ENCODE measurements at places on chromosomes 5 and 9.

- DNase-seq: no peak
Observed at GRCh38 chr5:31478901-31479300, 53.0 kb downstream of the DROSHA start.

GRCh38 chr5:41115281-41115680, 44.1 kb upstream of the MROH2B start:
- no peak for DNase-seq

GRCh38 chr5:140962190-140962589, 4.1 kb upstream of the PCDHAC2 start:
- no peak for DNase-seq

- DNase-seq: no peak
Observed at GRCh38 chr5:109450129-109450877, 40.5 kb upstream of the PJA2 start.

GRCh38 chr5:29085142-29085541, 2046.8 kb upstream of the CDH9 start:
- no peak for DNase-seq

- no peak for DNase-seq
Observed at GRCh38 chr5:28313953-28314352, 1275.6 kb upstream of the CDH9 start.

DNA sequence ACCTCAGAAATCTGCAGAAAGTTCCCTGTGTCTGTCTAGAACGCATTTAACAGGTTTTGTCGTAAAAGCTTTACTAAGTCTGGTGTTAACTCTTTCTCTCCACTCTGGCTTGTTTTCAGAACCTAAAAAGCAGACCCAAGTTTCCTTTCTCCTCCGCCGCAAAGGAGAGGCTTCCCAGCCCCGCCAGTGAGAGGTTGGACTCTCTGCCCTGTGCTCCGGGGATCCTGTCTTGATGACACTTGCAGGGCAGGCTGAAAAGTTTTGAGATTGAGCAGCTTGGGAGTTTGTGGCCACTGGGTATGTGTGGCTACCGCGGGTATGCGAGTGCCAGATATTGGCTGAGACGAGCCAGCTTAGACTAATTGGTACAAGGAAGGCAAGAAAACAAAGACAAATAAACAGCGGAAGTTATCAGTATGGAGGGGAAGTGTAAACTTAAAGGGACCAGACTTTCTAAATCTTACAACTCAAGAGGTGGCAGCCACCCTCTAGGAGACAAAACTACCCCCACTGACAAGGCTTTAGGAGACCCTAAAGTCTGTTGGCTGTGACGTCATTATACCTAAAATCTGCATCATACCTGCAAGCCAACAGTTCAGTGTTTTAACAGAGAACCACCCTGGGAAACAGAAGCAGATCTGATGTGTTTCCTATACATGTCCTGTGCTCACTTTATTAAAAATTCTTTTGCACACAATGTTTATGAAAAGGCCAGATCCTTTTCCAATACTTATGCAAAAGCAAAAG, 41.0 kb upstream of the PCDHB1 start:
- DNase-seq: no peak

DNA sequence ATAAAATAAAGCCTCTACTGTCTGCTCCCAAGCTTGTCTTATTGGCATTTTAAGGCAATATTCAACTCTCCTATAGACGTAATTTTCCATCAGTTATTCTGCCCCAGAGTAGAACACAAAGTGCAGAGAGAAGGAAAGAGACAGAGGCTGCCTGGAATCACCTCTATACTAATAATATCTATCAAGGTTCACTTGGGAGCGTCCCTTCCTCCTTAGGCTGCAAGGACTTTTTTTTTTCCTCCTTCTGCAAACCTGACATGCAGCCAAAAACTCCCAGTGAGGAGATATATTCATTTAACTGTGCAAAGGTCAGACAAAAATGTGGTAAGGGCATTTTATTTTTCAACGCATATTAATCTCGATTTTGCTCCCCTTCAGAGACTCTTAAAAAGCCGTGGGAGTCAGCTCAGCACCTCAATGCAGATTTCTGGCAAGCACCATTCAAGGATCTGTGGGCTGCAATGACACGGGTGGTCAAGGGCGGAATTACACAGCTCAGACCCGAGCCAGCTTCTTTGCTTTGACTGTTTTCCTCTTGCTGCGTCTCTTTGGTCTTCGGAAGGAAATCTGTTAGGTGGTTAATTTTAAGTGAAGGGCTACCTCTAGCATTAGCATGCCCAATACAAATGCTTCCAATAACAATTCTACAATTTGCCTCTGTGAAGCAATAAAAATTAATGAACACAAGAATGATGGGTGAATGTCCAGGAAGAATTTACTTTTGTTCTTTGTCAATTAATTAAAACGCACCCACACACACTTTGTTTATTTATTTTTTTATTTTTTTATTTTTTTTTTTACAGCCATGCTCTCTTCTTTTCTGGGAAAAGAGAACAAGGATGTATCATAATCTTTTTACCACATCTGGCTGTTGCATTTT, 587.7 kb upstream of the GRAMD2B start:
- DNase-seq: no peak

- DNase-seq: no peak
Observed at GRCh38 chr5:72478684-72479083, 28.5 kb downstream of the ZNF366 start.

DNA sequence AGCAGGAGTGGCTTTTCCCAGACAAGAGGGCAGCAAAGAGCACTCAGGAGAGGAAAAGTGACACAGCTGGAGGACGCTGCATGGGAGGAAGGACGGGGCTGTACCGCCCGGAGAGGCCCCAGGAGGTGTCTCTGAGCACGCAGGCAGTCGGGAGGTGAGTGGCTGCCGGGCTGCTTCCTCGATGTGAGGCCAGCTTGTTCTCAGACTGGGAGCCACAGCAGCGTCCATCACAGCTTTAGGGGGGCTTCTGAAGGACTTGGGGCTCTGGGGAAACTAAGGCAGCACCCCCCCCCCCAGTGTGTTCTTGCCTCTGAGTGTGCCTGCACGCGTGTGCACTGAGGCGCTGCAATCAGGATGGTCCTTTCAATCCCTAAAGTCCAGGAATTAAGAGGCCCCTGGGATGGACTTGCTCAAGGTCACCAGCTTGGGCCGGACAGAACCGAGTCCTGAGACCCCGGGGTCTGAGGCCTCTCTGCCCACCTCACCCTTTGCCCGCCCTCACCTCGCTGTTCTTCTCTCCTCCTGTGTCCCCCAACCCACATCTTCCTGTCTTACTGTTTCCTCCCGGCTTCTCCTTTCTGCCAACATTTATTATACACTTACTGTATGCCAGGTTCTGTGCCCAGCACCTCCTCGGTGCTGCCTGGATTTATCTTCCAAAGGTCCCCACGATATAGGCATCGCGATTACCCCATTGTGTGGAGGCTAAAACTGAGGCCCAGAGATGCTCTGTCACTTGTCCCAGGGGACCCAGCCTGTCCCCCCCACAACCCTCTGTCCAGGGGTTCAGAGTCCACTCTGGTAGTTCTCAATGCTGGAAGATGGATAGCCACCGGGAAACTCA, 32.9 kb downstream of the FAM163B start:
- no peak for DNase-seq

GRCh38 chr9:20290257-20290656, 332.0 kb downstream of the MLLT3 start:
- no peak for DNase-seq

DNA sequence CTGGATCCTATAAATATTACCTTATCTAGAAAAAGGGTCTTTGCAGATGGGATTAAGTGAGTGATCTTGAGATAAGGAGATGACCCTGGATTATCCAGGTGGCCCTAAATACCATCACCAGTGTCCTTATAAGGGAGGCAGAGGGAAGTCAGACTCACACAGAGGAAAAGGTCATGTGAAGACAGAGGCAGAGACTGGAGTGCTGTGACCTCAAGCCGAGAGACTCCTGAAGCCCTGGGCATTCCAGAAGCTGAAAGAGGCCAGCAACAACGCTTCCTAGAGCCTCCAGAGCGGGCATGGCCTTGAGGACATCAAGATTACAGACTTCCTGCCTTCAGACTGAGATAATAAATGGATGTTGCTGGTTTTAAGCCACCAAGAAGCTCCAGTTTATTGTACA, 118.8 kb downstream of the ATPSCKMT start:
- no peak for DNase-seq

DNA sequence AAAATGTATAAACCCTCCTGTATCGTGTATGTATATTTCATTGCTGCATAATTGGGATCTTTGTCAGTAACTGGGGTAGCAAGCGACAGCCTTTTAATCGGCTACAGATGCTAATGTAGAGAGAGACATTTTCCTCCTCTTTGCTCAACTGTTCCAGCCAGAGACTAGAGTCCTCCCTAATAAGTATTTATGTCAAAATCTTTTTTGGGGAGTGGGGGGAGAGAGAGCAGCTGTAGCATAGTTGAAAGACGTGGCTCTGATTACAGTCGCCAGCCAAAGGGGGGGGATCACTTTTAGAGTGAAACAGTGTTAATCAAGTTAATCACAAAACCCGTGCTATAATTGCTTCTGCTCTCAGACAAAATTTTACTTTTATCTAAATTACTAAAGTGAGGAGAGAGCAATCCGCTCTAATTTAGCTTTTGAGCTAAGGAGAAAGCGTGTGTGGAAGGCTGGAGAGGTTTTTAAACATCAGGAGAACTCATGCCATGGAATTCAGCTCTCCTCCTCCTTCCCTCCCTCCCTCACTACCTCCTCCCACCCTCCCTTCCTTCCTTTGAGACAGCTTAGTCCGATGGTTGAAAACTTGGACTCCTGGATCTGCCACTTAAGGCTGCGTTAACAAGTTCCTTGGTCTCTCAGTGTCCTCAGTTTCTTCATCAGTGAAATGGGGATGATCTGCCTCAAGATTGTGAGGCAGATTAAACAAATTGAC, 87.3 kb upstream of the ZNF618 start:
- no peak for DNase-seq

- no peak for DNase-seq
Observed at GRCh38 chr5:127777957-127778356, 74.8 kb downstream of the CCDC192 start.

DNA sequence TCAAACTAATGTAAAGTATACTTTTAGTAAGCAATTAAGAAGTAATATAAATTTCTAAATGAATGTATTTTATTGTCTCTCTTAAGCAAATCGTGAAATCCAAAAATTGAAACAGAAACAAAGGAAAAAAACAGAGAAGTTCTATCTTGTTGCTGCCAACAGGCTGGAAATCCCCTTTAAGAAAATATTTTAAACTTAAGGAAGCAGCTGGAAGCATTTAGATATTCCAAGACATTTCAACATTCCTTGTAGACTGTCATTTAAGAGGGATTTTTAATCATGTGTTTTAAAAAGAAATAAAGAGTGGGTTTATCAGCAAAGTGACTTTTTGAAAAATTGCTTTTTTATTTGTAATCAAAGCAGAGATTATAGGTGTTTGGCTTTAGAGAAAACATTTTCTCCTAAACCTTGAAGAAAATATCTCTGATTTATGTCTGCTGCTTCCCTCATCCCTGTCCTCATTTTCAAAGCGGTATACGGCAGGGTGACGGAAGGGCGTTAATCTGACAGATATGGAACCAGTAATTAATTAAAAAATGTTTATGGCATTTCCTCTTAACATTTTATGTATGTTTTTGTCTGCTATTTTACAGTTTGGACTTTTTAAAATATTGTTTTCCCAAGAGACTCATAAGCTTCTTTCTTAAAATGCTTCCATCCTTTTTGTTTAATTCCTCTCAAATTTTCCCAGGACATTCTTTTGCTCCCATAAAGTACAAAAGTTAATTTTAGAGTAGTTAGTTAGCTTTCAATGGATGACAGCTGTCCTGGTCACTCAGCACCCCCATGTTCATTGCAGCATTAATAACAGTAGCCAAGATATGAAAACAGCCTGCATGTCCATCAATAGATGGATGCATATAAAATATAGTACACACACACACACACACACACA, 245.6 kb downstream of the LURAP1L start:
- no peak for DNase-seq

DNA sequence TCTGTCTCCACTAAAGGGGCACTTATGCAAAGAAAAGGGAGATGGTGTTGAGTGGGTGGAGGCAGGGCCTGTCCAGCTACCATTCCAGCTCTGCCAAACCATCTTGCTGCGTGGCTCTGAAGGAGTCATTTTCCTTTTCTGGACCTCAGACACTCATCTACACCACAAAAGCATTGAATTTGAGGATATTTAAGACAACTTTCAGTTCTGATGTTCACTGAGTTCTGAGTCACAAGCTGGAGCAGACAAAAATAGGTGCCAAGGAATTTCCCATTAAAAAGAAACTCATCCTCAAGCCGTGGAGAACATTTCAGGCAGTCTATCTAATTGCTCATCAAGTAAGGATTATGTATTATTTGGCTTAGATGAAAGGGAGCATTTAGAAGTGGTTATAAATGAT, 195.0 kb upstream of the TBC1D2 start:
- DNase-seq: no peak

- DNase-seq: no peak
Observed at GRCh38 chr5:62661126-62661525, 82.5 kb downstream of the LRRC70 start.

- no peak for DNase-seq
Observed at GRCh38 chr5:18043344-18043743, 409.1 kb downstream of the TAF11L14 start.

DNA sequence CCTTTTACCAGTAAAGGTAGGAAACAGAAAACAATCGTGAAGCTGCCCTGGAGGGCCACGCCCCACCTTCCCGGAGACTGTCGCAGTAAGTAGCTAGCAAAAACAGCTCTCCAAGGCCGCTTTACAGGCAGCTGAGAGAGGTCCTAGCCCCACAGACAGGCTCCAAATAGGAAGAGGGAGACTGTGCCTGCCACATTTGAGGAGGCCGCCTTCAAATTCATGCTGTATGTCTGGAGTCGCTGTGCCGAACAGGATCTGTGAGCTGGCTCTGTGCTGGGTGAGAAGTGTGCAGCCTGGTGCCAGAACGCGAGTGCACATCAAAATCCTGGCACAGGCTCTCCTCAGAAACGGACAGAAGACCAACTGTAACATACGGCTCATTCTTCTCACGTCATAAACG, 582.2 kb downstream of the CETN3 start:
- no peak for DNase-seq

- no peak for DNase-seq
Observed at GRCh38 chr9:106035806-106036205, 341.5 kb downstream of the TMEM38B start.

DNA sequence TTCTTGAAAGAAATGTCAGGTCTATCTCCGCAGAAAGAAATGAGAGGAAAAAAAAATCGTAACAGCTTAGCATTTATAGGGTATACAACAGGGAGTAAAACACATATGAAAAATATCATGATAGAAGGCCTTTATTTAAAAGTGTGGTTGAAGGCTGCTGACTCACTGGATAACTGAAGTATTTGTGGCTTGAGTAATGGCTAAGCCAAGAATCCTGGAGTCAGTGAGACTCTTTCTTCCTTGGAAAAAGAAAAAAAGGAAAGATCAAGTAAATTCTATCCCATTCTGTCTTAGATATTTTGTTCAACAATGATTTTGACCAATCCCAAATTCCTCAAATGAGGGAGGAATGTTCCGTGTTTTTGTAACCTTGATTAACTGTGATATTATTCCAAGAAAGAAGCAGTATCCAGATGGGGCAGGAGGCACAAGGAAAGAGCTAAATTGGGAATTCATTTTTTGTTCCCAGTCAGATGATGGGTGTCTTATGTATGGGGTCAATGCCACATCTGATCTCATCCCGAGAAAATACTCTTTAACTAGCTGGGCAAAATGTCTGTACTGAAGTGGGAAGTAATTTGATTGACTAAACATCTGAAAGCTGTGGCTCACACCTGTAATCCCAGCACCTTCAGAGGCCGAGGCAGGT, 64.3 kb upstream of the MYO10 start:
- no peak for DNase-seq

GRCh38 chr5:180007582-180007981, 64.0 kb downstream of the RNF130 start:
- DNase-seq: no peak
